Activated CD4-positive, alpha-beta T cell treated with anti-CD3 and anti-CD28 coated beads for 36 hours (primary cell): ENCODE measurements at places on chromosomes 1 and 21.

GRCh38 chr1:161117759-161118581 is at the start of the genes NIT1 and PFDN2:
Gene NIT1 (plus strand): TSS chr1:161118105. CDS start chr1:161118177, 72 bp downstream.
Gene PFDN2 (minus strand): TSS chr1:161118037. CDS start chr1:161118026, 11 bp downstream.
- DNase-seq: peak; percentile 94
- no peaks in the 10 kb centered on the region for H3K27me3 ChIP-seq
- peak within 1 kb of the TSS; percentile 98 for H3K27ac ChIP-seq
- peaks cover 75% of the 10 kb centered on the region for H3K4me1 ChIP-seq
- H3K36me3 ChIP-seq: peaks cover 73% of the 10 kb centered on the region

GRCh38 chr1:197904126-197904787 is 1.8 kb downstream of the C1orf53 start:
- H3K36me3 ChIP-seq: no peaks in the 10 kb centered on the region
- H3K4me3 ChIP-seq: no peak overlapping the region
- no peak for DNase-seq
- H3K4me1 ChIP-seq: peaks cover 25% of the 10 kb centered on the region
- no peak overlapping the region for H3K27ac ChIP-seq

DNA sequence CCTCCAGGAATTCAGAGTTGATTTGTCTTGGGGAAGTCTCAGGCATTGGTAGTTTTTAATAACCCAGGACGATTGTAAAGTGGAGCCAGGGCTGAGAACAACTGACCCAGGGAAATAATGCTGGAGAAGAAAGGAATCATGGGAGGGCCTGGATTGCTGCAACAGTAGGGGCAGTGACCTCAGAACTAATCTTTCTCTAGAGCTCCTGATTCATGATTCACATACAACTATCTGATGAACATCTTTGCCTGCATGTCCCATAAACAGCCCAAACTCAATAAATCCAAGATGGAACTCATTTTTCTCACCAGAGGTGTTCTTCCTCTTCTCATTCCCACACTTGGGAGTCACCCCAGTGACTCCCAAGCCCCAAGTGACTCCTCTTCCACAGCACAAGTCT is 8.1 kb upstream of the G0S2 start:
- DNase-seq: no peak
- no peak overlapping the region for H3K4me3 ChIP-seq
- H3K27ac ChIP-seq: no peak overlapping the region
- peaks cover 2% of the 10 kb centered on the region for H3K27me3 ChIP-seq

GRCh38 chr1:61506236-61506635 is 218.7 kb downstream of the TM2D1 start:
- peaks cover 6% of the 10 kb centered on the region for H3K27me3 ChIP-seq
- DNase-seq: no peak
- H3K36me3 ChIP-seq: no peaks in the 10 kb centered on the region
